ENCODE measurements at places on chromosomes 1 and 21.
A peak's percentile ranks its signal among the peaks of the same experiment; 100 is the strongest.

DNA sequence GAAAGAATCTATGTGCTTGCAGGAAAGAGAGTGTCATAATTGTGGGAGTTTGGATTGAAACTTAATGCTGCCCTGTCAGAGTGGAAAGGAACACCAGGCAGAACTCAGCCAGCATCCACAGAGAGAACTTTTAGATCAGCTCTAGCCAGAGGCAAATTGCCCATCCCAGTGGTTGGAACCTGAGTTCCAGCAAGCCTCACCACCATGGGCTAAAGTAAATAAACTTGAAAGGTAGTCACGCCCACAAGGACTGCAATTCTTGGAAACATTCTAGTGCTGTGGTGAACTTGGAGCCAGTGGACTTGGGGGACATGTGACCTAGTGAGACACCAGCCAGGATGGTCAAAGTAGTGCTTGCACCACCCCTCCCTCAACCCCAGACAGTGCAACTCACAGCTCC lies 571.6 kb downstream of the LRRIQ3 start:
- DNase-seq: no peak

DNA sequence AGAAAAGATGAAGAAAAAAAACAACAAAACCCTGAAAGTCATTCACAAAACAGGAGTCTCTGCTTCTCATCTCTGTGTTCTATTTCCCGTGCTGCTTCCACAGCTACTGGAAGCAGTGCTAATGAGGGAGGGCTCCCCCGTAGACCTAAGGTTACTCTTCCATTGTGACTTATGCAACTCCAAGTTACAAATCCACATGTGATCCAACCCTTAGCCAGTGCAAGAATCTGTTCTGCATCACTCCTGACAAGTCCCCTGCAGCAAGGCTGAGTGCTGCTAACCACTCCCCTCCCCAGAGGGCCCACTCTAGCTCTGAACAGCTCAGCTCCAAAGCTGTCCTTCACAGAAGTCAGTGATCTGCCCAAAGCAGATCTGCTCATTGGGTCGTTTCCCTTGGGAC lies 10.3 kb downstream of the DNALI1 start:
- no peak for DNase-seq

DNA sequence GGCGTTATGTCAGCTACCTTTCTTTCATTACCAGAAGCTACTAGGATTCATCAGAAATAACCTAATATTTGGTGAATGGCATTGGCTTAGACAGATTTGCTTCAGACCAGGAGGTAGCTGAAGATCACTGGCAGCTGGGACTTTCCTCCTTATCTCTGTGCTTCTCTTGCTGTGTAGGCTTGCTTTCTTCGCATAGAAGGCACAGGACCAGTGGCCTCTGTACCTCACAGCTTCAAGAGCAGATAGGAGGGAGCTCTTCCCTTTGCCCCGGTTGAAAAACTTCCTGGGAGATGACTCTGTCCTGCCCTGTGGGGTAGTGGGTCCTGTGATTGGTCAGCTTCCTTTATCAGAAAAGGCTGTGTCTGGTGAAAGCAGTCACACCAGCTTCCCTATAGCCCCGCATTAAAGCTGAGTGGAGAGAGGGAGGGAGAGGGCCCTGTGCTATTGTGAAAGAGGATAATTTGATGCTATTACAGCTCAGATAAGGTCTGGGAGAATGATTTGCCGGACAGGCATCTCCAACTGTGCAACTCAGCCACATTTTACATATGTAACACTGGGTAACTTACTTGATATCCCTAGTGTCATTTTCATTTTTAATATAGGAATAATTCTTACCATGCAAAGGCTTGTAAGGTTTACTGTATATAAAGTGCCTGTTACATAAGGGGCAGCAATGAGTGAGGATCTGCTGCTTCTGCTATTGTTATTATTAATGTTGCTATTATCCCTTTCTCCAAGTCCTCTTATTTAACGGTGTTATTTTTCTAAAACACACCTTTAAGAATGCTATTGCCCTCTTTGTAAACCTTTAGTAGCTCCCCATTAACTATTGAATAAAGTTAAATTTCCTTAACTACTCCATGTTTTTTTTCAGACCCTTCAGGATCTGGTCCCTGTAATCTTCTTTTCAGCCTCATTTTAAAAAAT lies 31.6 kb downstream of the OSBPL9 start:
- DNase-seq: peak; percentile 66

GRCh38 chr1:244204004-244204403 lies 152.9 kb downstream of the ZBTB18 start:
- DNase-seq: no peak

DNA sequence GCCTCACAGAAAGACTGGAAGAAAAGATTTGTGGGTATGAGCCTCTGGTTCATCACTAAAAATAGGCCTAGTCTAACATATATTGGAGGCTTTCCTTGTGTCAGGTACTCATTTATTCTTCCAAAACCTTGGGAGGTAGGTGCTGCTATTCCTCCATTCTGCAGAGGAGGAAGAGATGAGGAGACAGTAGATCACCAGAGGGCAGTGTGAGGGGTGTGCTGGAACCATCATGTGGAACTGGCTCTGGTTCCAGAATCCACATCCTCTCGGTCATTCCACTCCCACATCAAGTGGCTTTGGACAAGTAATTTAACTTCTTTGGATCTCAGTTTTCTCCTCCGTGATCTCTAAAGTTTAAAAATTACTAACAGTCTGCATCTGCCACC lies 7.4 kb upstream of the INKA2 start:
- no peak for DNase-seq

DNA sequence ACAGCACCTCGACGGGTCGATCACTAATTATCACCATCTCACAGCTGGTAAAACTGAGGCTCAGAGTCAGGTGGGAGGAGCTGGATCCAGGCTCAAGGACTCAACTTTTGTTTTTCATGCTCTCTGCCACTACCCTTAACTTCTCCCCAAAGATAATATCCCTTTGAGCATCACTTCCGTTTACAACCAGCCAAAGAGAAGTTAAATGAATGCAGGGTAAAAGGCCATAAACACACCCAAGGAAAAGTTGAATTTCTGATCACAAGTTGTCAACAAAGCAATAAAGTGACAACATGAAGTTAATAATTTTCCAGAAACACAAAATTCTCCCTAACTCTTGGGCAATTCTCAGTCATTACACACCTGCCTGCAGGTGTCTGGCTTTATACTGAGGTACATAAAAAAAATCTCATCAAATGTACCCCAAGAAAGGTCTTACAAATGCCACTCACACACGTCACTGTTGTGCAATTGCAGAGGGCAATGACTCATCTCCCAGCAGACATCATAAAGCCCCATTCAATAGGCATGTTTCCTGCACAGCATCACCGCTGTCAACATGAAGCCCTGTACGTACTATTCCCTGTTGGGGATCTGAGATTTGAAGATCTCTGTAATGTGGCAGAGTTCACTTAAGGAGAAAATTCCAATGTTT lies 3.4 kb downstream of the OR2T11 start:
- DNase-seq: no peak

- no peak for DNase-seq
Measured at GRCh38 chr1:203548892-203549291, 54.9 kb downstream of the OPTC start.

DNA sequence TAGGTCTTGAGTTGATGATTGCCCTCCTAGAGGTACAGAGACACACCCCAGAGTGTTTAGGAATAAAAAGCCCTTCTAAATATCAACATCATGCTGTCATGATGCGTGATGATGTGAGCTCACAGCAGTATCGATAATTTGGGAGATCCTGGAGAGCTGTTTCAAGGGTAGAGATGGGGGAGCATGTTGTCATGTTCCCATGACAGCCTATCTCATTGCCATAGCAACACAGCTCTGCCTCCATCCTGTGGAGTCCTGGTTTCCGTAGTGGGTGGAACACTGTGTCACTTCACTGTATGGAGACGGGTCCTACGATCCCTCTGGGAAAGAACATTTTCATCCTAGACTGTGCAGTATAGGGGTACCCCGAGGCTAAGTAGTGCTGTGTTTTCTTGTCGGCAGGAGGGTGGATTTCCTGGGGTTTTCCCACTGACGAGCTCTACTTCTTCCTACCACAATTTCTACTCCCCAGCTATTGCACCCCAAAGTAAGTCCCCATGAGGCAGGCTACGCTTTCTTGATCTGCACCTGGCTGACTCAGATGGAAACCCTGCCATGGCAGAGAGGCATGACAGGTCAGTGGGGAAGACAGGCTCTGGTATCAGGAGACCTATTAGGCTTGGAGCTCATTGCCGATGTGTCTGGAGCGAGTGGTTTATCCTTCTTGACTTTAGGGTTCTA lies 7.2 kb downstream of the KISS1 start:
- DNase-seq: no peak

DNA sequence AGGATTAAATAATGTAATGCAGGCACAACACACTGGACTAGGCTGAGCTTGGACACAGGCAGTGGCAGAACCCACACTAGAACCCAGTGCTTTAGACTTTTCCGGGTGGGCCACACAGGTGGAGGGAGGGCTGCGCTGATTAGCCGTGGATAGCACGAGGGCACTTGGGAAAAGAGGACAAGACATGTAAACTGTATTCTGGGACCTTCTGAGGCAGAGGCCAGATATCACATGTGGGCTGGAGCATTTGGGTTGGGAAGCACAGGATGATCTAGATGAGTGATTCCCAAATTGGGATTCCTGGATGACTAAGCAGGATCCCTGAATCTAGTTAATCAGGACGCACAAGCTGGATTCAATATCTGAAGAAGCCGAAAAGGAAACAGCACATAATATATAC lies 20.3 kb upstream of the A3GALT2 start:
- no peak for DNase-seq

DNA sequence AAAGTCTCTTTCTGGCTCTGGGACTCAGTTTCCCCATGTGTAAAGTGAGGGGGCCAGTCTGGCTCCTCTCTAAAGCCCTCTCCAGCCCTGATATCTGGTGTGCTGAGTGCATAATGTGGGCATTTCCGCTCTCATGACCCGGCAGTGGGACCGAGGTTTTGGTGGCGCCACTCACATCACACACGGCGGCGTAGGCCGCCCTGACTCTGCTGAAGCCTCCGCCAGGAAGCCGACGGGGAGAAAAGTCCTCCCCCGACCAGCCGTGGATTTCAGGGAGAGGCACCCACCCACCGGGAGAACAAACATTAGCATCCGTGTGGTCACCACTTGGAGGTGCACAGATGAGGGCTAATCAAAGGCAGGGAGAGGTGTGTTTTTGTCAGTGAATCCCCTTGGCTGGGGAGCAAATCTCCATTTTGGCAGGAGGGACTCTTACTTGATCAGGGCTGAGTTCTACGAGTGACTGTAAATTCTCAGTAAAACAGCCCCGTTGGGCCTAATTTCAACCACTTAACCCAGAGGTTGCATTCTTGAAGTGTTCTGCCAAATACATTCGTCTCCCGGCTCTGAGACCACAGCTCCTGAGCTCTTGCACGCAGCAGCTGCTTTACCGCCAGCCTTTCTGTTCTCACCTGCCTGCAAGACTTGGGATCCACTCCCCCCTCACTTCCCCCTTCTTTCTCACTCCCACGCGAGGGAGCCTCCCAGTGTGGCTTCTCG lies 118.2 kb downstream of the FOXD2 start:
- no peak for DNase-seq

GRCh38 chr1:39992234-39992633 lies 37.3 kb downstream of the MFSD2A start:
- DNase-seq: no peak

DNA sequence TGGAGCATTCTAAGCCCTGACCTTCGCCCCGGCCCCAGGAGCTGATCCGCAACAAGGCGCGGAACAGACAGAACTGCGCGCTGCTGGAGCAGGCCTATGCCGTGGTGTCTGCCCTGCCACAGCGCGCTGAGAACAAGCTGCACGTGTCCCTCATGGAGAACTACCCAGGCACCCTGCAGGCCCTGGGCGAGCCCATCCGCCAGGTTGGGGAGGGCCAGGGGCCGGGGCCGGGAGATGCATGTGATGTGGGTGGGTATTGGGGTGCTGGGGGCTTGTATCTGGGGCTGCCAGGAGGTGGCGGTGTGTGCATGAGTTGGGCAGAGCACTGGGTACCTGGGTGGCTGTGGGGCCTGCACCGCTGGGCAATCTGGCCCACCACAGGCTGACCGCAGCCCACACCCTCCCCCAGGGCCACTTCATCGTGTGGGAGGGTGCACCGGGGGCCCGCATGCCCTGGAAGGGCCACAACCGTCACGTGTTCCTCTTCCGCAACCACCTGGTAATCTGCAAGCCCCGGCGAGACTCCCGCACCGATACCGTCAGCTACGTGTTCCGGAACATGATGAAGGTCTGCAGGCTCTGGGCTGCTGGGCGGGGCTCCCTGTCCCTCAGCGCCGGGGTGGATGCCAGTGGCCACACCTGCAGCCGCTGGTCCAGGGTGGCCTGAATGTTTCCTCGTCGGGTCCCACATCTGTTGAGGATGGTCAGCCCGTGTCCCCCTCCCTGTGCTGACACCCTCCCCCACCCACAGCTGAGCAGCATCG lies 65.8 kb downstream of the TRIM11 start:
- DNase-seq: no peak

GRCh38 chr1:69551476-69552324 lies 16.0 kb upstream of the LRRC7 start:
- DNase-seq: no peak

DNA sequence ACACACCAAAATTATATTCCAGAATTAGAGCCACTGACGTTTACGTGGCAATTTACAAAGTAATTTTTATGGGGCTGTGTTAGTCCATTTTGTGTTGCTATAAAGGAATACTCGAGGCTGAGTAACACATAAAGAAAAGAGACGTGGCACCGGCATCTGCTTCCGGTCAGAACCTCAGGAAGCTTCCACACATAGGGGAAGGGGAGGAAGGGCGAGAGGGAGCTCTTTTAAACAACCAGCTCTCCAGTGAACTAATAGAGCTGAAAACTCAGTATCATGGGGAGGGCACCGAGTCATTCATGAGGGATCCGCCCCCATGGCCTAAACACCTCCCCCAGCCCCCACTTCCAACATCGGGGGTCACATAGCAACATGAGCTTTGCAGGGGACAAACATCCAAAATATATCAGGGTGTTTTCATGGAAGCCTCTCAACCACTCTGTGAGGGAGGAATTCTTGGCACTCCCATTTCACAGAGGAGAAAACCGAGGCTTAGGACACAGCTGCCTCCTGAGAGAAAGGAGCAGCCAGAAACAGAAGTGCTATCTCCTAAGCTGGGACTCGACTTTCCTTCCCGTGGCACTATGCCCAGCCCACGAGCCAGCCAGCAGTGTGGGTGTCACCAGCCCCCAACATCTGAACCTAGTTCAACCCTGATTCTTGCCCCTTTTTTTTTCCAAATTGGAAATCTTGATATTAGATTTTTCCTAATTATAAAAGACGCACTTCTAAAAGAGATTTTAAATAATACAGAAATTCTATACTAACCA lies 29.2 kb downstream of the MIS18A start:
- no peak for DNase-seq

Measured in AG09309 (cell line).